Foreskin keratinocyte (primary cell): ENCODE measurements at places on chromosomes 3 and 15. TPM values are rescaled to one million over a fixed set of nuclear protein-coding genes. Genes with fewer than 3 reads are reported as not detected.

GRCh38 chr3:184740509-184741258 lies 28.8 kb upstream of the MAGEF1 start:
- peak; percentile 87 for DNase-seq

DNA sequence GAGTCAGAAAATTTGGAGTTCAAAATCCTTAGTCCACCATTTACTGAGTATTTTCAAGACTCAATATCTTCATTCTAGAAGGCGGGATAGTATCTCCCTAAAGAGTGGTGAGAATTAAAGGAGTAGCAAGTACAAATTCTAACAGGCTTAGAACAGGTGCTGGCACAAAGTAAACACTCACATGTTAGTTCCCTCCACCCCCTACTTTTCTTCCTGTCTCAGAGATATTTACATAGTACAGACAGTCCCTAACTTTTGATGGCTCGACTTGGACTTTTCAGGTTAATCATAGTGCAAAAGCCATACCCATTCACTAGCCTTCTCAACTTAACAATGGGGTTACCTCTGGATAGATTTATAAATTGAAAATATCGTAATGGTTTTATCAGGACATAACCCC lies 476.2 kb upstream of the RASGRP1 start:
- DNase-seq: no peak

The USP50 gene
- not detected in 2 replicates for total RNA-seq

The ZBED2 gene
- 108 and 112 TPM in 2 replicates for total RNA-seq

The PARP15 gene
- total RNA-seq: 0.27 and 0.35 TPM in 2 replicates

The C2CD4A gene
- total RNA-seq: not detected in 2 replicates

The FRMD5 gene
- total RNA-seq: 10.1 and 11.5 TPM in 2 replicates
